ENCODE measurements at places on chromosomes 6 and 20. TPM values are rescaled to one million over a fixed set of nuclear protein-coding genes. Genes with fewer than 3 reads are reported as not detected.

- peaks cover 7% of the 10 kb centered on the region for H3K4me1 ChIP-seq
- H3K36me3 ChIP-seq: no peaks in the 10 kb centered on the region
- H3K27me3 ChIP-seq: peaks cover 2% of the 10 kb centered on the region
- H3K4me3 ChIP-seq: no peak overlapping the region
These were observed 176.1 kb downstream of the SMOC2 start for GRCh38 chr6:168616816-168617765.

DNA sequence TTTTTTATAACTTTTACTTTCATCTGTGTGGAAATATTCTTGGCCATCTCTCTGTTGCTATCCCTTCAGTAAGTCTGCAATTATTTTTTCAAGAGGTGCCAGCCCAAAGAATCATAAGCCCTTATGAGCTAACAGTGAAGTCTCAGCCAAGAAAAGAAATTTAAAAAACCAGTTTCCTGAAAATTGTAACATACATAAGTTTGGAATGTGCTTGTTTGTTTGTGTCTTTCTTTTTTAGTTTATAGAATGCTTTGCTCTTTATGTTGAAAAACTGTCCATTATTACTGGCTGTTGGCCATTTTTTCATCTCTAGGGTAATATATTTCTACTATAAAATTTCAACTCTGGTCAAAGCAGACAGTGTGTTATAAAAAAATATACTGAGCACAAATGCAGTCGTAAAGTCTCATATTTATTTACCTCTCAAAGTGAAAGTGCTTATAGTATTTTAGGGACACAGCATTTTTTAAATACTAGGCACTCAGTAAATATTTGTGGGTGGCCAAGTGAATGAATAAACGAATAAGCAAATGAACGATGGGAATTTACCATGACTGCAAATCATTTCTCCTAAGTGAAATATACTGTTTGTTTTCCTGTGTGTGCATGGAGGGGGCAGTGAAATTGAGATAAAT is 659.7 kb downstream of the KIF16B start:
- no peaks in the 10 kb centered on the region for H3K36me3 ChIP-seq
- DNase-seq: no peak
- H3K27me3 ChIP-seq: peaks cover 2% of the 10 kb centered on the region

SLPI gene
- not detected for total RNA-seq

DNA sequence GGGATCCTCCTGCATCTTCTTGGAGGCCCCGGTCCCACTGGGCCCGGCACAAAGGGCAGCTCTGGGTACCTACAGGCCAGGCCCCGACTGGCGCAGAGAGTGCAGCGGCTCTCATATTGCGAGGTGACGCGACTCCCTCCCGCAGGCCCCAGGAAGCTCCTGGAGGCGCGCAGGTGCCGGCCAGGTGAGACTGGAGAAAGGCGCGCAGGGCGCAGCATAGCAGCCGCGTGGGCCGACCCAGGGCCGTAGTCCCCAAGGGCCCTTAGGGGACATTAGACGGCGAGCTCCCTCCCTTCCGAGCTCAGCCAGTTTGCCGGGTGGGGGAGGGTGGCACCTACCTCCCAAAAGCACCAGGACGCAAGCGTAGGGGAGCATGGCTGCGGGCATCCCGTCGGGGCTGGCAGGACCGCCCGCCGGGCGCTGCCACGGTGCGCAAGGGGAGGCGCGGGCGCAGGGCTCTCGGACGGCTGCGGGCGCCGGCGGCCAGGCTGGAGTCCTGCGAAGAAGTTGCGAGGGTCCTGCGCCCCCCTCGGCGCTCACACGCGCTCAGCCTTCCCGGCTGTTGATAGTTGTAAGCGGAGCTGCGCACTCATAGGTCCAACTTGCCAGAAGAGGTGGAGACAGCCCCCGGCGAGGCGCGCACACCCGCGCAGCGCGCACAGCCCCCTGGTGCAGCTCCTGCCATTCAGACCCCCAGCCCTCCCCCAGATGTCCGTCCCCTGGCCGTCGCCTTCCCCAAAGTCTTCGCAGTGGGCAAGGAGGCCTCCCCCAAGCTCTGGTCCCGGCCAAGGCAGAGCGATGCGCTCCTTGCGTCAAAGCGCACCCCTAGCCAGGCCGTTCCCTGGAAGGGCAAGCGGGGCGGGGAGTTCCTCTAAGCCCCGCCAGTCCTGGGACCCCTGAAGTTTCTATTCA is 622 bp downstream of the APCDD1L start:
- no peak overlapping the region for H3K4me3 ChIP-seq
- peaks cover 4% of the 10 kb centered on the region for H3K4me1 ChIP-seq
- H3K27ac ChIP-seq: no peak overlapping the region
- H3K36me3 ChIP-seq: no peaks in the 10 kb centered on the region
- no peak for DNase-seq

TXNDC5 gene
- total RNA-seq: 10.7 TPM

DNA sequence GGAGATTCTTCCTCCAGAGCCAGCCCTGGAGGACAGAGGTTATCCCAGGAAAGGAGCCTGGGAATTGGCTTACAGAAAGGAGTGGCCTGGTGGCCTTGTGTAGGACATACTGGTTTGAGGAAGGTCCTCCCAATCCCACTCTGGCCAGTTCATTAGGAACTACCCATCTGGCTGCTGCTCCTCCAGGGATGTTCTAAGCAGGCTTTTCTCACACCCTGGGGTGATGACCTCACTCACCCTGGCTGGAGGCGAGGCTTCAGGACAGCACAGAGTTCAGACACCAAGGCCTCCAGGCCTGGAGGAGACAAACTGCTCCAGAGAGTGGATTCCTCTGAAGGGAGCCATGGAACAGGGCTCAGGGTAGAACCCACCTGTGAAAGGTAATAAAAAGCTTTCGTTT is 8.9 kb downstream of the GNMT start:
- H3K36me3 ChIP-seq: peaks cover 35% of the 10 kb centered on the region
- H3K27ac ChIP-seq: no peak overlapping the region
- no peaks in the 10 kb centered on the region for H3K27me3 ChIP-seq
- H3K4me1 ChIP-seq: peaks cover 14% of the 10 kb centered on the region
- no peak overlapping the region for H3K4me3 ChIP-seq

JAG1 gene
- total RNA-seq: not detected

PLCB4 gene
- not detected for total RNA-seq

DNA sequence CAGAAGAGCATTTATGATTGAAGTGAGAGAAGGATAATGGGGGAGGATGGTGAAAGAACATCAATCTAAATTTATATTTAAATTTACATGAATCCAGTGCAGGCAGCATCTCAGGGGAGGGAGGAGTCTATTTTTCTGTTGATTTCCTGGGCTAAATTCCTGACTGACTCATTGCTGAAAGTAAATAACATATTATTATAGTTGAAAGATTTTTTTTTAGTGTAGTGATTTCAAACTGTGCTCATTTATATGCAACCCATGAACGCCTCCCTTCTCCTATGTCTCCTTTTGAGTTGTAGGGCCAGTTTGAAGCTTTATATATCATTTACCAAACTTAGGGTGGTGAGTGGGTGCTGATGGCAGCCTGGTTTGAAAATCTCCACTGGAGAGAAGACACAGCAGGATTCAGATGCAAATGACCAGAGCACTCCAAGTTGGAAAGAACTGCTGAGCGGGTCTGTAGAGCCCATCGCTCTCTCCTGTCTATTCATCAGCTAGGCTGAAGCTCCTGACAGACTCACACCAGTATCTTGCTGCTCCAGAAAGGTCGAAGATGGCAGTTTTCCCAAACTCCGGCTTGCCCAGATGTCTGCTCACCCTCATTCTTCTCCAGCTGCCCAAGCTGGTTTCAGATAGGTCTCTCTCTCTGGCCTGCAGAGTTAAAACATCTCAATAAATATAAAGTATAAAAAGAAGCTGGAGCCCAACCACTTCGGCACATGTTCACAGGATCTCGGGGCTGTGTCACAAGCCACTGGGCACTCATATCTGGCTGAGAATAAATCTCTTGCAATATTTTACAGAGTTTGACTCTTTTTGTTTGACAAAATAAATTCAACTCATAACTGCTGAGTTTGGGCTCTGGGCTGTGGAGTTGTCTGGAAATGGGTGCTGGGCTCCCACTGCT is 18.3 kb downstream of the BTN2A1 start:
- peaks cover 65% of the 10 kb centered on the region for H3K4me1 ChIP-seq
- H3K36me3 ChIP-seq: no peaks in the 10 kb centered on the region
- peak overlapping the region; percentile 30 for H3K4me3 ChIP-seq
- H3K27ac ChIP-seq: peak overlapping the region; percentile 93
- no peaks in the 10 kb centered on the region for H3K27me3 ChIP-seq
- no peak for DNase-seq

GGTLC1 gene
- not detected for total RNA-seq

DNA sequence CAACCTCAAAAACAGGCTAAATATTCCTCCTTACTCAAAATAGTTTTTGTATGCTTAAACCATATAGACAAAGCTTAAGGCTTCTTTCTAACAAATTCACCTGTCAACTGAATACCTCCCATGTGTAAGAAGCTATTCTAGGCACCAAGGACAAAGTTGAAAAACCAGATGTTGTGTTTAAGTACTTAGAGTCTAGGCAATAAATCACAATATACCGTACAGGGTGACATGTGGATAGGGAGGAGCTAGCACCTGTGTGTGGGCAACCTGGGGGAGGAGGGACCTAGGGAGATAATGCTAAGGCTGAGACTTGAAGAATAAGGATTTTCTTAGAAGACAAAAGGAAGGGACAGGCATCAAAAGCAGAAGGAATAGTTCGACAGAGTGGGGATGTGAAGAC is 123.5 kb downstream of the LMBRD1 start:
- no peak overlapping the region for H3K4me3 ChIP-seq
- H3K36me3 ChIP-seq: peaks cover 56% of the 10 kb centered on the region
- no peak for DNase-seq
- H3K4me1 ChIP-seq: no peaks in the 10 kb centered on the region
- peak overlapping the region; percentile 71 for H3K27ac ChIP-seq

GRCh38 chr20:51010932-51011331 is 12.0 kb downstream of the KCNG1 start:
- no peak overlapping the region for H3K4me3 ChIP-seq
- peaks cover 39% of the 10 kb centered on the region for H3K27me3 ChIP-seq
- H3K27ac ChIP-seq: no peak overlapping the region
- no peaks in the 10 kb centered on the region for H3K36me3 ChIP-seq
- H3K4me1 ChIP-seq: peaks cover 1% of the 10 kb centered on the region
- DNase-seq: no peak

GNL1 gene
- 78.0 TPM for total RNA-seq

DNA sequence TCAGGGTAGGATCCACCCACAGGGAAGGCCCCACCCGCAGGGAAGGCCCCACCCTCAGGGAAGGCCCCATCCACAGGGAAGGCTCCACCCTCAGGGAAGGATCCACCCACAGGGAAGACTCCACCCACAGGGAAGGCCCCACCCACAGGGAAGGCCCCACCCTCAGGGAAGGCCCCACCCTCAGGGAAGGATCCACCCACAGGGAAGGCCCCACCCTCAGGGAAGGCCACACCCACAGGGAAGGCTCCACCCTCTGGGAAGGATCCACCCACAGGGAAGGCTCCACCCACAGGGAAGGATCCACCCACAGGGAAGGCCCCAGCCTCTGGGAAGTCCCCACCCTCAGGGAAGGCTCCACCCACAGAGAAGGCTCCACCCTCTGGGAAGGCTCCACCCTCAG is 40.5 kb downstream of the KCNQ2 start:
- no peak overlapping the region for H3K27ac ChIP-seq
- no peak for DNase-seq
- H3K4me1 ChIP-seq: peaks cover 8% of the 10 kb centered on the region
- H3K36me3 ChIP-seq: no peaks in the 10 kb centered on the region

GRCh38 chr20:49523767-49524360 is 41.4 kb upstream of the KCNB1 start:
- no peak overlapping the region for H3K27ac ChIP-seq
- no peak overlapping the region for H3K4me3 ChIP-seq
- H3K4me1 ChIP-seq: no peaks in the 10 kb centered on the region
- peaks cover 29% of the 10 kb centered on the region for H3K27me3 ChIP-seq
- no peaks in the 10 kb centered on the region for H3K36me3 ChIP-seq

DNA sequence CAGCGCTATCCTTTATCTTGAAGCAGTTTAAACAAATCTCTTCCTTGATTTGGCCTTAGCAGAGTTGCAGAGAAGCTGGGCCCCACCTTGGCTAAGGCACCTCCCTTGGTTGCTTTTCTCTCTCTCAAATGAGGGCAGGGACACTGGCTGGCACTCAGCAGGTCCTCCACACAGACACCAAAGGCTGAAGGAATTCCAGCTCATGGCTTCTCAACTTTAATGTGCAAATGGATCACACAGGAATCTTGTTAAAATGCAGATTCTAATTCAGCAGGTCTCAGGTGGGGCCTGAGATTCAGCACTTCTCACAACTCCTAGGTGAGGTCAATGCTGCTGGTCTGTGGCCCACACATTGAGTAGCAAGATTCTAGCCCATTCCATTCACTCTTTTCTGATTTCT is 25.7 kb downstream of the RIMS4 start:
- H3K27me3 ChIP-seq: peaks cover 33% of the 10 kb centered on the region
- no peak overlapping the region for H3K4me3 ChIP-seq
- no peak overlapping the region for H3K27ac ChIP-seq
- H3K36me3 ChIP-seq: peaks cover 1% of the 10 kb centered on the region

MAPK14 gene
- 51.5 TPM for total RNA-seq

TAAR5 gene
- not detected for total RNA-seq

DNA sequence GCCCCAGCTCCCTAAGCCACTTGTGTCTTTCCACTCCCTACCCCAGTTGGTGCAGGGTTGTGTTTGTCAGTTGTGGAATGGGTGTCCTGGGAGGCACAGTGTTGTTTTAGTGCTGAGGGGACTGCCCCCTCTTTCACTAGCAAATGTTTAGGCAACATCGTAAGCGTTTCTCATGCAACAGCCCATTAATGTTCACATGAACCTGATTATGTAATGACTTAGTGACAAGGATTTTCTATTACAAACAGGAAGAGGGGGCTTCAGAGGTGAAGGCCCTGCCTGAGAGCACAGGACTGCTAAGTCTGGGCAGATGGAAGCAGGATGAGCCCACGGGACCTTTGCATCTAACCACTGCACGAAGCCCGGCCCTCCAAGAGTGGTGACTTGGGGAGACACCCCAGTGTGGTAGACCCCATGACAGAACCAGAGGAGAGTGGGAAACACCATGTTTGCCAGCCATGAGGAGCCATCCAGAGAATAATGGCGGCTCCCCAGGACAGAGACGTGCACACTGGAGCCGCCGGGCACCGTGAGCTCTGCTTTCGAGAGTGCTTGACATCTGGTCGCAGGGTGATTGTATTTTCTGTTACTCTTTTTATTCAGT is 339.7 kb downstream of the THBS2 start:
- H3K27ac ChIP-seq: no peak overlapping the region
- H3K4me1 ChIP-seq: no peaks in the 10 kb centered on the region
- no peak for DNase-seq
- no peak overlapping the region for H3K4me3 ChIP-seq

GRCh38 chr6:99814230-99814928 is 179.6 kb downstream of the MCHR2 start:
- no peaks in the 10 kb centered on the region for H3K36me3 ChIP-seq
- H3K27me3 ChIP-seq: peaks cover 62% of the 10 kb centered on the region
- no peak overlapping the region for H3K27ac ChIP-seq
- no peak overlapping the region for H3K4me3 ChIP-seq

- H3K27me3 ChIP-seq: no peaks in the 10 kb centered on the region
- no peak overlapping the region for H3K4me3 ChIP-seq
- no peak for DNase-seq
- H3K36me3 ChIP-seq: peaks cover 5% of the 10 kb centered on the region
- H3K4me1 ChIP-seq: peaks cover 15% of the 10 kb centered on the region
These were observed 17.6 kb downstream of the RMND1 start for GRCh38 chr6:151434369-151434768.

NXT1 gene
- 20.5 TPM for total RNA-seq

- H3K36me3 ChIP-seq: no peaks in the 10 kb centered on the region
- H3K27ac ChIP-seq: peak overlapping the region; percentile 93
- H3K4me1 ChIP-seq: peaks cover 62% of the 10 kb centered on the region
- H3K4me3 ChIP-seq: peak overlapping the region; percentile 100
These were observed 1.8 kb upstream of the KCNQ5 start for GRCh38 chr6:72619883-72620696.

GRCh38 chr6:5866547-5867051 is 140.1 kb downstream of the NRN1 start:
- no peaks in the 10 kb centered on the region for H3K27me3 ChIP-seq
- H3K36me3 ChIP-seq: no peaks in the 10 kb centered on the region
- peak overlapping the region; percentile 59 for H3K4me3 ChIP-seq
- peaks cover 52% of the 10 kb centered on the region for H3K4me1 ChIP-seq
- DNase-seq: no peak
- peak overlapping the region; percentile 95 for H3K27ac ChIP-seq

CYP21A2 gene
- total RNA-seq: 1.8 TPM

Measured in naive thymus-derived CD8-positive, alpha-beta T cell (primary cell).